ENCODE measurements at places on chromosomes 16 and 17.
A peak's percentile ranks its signal among the peaks of the same experiment; 100 is the strongest.

GRCh38 chr17:29237476-29238132, 9.1 kb upstream of the CRYBA1 start:
- H3K27ac ChIP-seq, result no peak overlapping the region
- no peak overlapping the region for H3K4me3 ChIP-seq
- H3K27me3 ChIP-seq, result no peaks in the 10 kb centered on the region
- peaks cover 19% of the 10 kb centered on the region for H3K4me1 ChIP-seq
- H3K36me3 ChIP-seq, result no peaks in the 10 kb centered on the region
- no peak for DNase-seq

- no peak overlapping the region for H3K4me3 ChIP-seq
- no peak for DNase-seq
- no peak overlapping the region for H3K27ac ChIP-seq
- peaks cover 3% of the 10 kb centered on the region for H3K36me3 ChIP-seq
- peaks cover 6% of the 10 kb centered on the region for H3K4me1 ChIP-seq
Observed at GRCh38 chr17:48568499-48569239, 9.5 kb downstream of the HOXB4 start.

- DNase-seq, result no peak
- no peaks in the 10 kb centered on the region for H3K27me3 ChIP-seq
- H3K27ac ChIP-seq, result no peak overlapping the region
- H3K4me3 ChIP-seq, result no peak overlapping the region
Observed at GRCh38 chr17:57498443-57498842, 242.1 kb downstream of the MSI2 start.

DNA sequence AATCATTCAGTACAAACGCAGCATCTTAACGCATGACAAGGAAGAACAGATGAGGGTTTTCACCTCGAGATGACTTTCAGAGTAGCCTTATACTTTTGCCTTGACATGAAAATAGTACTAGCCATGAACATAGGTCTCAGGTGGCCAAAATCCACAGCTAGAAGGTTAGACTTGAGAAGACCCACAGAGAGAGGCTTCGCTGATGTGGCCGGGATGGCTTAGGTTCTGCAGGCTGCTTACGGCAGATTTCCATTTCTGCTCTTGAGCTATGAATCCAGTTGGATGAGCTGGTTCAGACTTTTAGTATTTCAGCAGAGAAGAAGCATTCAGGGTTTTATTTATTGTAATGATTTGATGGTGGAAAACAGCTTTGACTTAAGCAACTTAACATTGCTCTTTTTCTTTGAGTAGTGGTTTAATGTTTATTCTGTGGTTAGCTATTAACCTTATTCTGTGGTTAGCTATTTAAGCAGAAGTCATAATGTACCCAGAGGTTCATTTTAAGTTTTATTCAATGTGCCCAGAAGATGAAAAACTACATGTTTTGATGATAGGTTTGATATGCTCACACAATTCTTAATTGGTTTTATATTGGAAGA, 7.6 kb downstream of the KRT24 start:
- no peaks in the 10 kb centered on the region for H3K4me1 ChIP-seq
- H3K27me3 ChIP-seq, result peaks cover 46% of the 10 kb centered on the region
- H3K27ac ChIP-seq, result no peak overlapping the region
- H3K36me3 ChIP-seq, result no peaks in the 10 kb centered on the region

- peak overlapping the region; percentile 92 for H3K27ac ChIP-seq
- H3K36me3 ChIP-seq, result peaks cover 51% of the 10 kb centered on the region
- DNase-seq, result peak; percentile 33
- no peaks in the 10 kb centered on the region for H3K27me3 ChIP-seq
Observed at GRCh38 chr17:48908853-48909394, 717 bp downstream of the UBE2Z start.

DNA sequence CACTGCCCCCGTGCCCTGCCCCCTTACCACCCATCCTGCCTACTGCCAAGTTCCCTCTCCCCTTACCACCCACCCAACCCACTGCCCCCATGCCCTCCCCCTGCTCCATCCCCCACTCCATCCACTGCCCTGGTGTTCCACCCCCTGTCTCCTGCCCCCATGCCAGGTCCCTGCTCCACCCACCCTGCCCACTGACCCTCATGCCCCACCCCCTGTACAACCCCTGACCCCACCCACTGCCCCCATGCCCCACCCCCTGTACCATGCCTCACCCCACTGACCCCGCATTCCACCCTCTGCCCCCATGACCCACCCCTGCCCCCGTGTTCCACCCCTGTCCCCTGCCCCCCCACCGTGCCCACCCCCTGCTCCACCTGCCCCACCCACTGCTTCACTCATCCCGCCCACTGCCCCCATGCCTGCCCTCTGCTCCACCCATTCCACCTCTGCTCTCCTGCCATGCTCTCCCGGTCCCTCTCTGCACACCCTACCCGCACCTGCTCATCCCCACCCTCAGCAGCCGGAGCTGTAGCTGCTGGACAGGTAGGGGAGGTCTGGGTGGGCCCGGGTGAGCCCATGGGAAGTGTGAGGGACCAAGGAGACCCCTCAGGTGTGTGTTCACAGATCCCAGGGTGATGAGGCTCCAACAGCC, 7.4 kb upstream of the FN3KRP start:
- no peaks in the 10 kb centered on the region for H3K4me1 ChIP-seq
- no peak overlapping the region for H3K4me3 ChIP-seq
- H3K27ac ChIP-seq, result no peak overlapping the region
- H3K27me3 ChIP-seq, result 0 out of 2 replicates have a peak, but pooled peaks cover 3% of the 10 kb centered on the region
- no peaks in the 10 kb centered on the region for H3K36me3 ChIP-seq

DNA sequence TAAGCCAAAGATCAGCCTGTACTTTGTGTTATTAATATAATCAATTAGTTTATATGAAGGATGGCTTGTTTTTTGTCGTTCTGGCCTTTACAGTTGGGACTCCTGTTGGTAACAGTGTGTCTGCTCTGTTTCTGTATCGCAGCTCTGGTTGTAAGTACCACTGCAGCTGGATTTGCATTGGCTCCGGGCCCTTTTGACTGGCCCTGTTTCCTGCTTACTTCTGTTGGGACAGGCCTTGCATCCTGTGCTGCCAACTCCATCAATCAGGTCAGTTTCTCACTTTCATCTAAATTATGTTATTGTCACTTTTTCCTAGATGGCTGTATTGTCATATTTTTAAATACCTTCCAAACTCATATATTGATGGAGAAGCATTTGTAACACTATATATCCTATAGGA, 32.7 kb downstream of the COX10 start:
- no peak overlapping the region for H3K27ac ChIP-seq
- H3K27me3 ChIP-seq, result no peaks in the 10 kb centered on the region
- no peak for DNase-seq

- H3K36me3 ChIP-seq, result peaks cover 88% of the 10 kb centered on the region
- no peak overlapping the region for H3K4me3 ChIP-seq
- H3K27me3 ChIP-seq, result no peaks in the 10 kb centered on the region
- DNase-seq, result no peak
- no peak overlapping the region for H3K27ac ChIP-seq
- no peaks in the 10 kb centered on the region for H3K4me1 ChIP-seq
Observed at GRCh38 chr17:7511108-7511507, 26.9 kb downstream of the POLR2A start.

- no peaks in the 10 kb centered on the region for H3K27me3 ChIP-seq
- H3K27ac ChIP-seq, result no peak overlapping the region
- H3K4me3 ChIP-seq, result no peak overlapping the region
- no peak for DNase-seq
- peaks cover 9% of the 10 kb centered on the region for H3K4me1 ChIP-seq
Observed at GRCh38 chr17:55463600-55463999, 42.0 kb upstream of the MMD start.

DNA sequence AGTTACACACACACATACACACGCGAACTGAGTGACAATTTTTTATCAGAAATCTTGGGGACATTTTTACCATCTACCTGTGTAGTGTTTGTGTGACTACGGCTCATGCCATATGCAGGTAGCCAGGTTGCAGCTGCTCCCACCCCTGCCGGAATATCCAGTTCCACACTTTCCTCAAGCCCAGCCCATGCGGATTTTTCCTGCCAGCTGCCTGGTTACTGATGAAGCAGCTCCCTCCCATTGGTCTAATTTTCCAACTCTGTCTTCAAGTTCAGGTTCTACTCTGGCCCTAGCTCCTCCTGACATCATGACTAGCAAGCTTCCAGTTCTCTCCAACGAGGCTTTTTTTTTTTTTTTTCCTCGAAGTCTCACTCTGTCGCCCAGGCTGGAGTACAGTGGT, 4.8 kb downstream of the GSG1L2 start:
- H3K27me3 ChIP-seq, result no peaks in the 10 kb centered on the region
- no peaks in the 10 kb centered on the region for H3K36me3 ChIP-seq
- no peak for DNase-seq
- no peak overlapping the region for H3K27ac ChIP-seq

DNA sequence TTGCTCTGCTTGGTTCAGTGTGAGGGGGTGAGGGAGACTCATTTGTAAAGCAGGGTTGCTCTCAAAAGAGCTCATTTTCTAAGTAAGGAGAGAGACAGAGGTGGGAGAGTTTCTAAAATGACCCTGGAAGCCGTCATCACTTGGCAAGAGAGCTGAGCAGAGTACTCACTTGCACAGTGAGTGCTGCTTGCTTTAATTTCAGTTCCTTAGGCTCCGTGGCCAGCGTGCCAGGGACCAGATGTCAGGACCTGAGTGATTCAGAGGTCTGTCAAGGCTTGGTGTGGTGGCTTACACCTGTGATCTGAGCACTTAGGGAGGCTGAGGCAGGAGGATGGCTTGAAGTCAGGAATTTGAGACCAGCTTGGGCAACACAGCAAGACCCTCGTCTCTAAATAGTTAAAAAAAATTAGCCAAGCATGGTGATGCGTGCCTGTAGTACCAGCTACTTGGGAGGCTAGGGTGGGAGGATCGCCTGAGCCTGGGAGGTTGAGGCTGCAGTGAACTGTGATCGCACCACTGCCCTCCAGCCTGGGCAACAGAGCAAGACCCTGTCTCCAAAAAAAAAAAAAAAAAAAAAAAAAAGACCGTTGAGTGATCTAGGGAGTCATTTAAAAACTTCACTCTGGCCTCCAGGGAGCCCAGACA, 10.7 kb downstream of the ZNF205 start:
- no peaks in the 10 kb centered on the region for H3K27me3 ChIP-seq
- no peak overlapping the region for H3K4me3 ChIP-seq
- H3K36me3 ChIP-seq, result peaks cover 31% of the 10 kb centered on the region
- H3K4me1 ChIP-seq, result peaks cover 14% of the 10 kb centered on the region
- no peak overlapping the region for H3K27ac ChIP-seq
- DNase-seq, result no peak

DNA sequence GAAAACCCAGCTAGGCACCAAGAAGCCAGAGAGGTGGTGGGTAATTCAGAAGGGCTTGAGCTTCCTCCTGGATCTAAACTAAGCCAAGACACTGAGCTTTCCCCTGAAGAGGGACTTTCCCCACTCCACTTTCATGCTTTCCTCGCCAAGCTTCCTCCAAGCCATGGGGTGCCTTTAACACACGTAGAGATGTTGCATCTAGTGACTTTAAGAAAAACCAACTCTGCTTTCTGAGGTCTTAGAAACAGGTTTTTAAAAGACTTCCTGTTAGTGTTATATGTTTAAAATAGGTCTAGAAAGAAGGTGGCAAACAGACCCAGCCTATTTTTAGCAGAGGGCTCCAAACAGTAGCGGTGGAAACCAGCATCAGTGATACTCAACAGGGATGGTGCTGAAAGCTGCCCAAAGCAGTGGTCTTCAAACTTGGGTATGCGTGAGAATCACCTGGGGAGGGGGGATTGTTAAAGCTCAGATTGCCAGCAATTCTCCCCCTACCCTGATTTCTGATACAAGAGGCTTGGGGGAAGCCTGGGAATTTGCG, 585.6 kb downstream of the CDH13 start:
- H3K36me3 ChIP-seq, result no peaks in the 10 kb centered on the region
- H3K4me1 ChIP-seq, result no peaks in the 10 kb centered on the region
- H3K27me3 ChIP-seq, result no peaks in the 10 kb centered on the region

- DNase-seq, result no peak
- H3K27ac ChIP-seq, result peak overlapping the region; percentile 54
- H3K27me3 ChIP-seq, result no peaks in the 10 kb centered on the region
- H3K4me3 ChIP-seq, result peak overlapping the region; percentile 59
- H3K36me3 ChIP-seq, result peaks cover 53% of the 10 kb centered on the region
- peaks cover 59% of the 10 kb centered on the region for H3K4me1 ChIP-seq
Observed at GRCh38 chr17:76558198-76559095, 18.6 kb downstream of the PRCD start.

DNA sequence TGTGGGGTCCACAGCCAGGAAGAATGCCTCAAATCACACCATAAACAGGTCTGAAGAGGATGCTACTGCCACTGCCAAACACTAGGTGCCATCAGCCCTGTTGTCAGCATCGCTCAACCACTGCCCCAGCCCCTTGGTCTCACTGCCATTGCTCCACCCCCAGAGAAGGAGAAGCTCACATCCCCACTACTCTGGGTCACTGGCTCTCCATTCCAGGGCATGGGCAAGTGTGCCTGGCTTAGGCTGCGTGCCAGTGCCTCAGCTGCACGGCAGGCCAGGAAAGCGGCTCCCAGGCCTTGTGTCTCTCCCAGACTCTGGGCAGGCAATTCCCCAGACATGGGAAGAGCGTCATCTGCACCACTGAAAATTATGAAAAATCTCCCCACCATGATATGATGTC, 1.2 kb upstream of the IGSF6 start:
- DNase-seq, result no peak
- peaks cover 24% of the 10 kb centered on the region for H3K36me3 ChIP-seq
- H3K27ac ChIP-seq, result no peak overlapping the region
- no peaks in the 10 kb centered on the region for H3K4me1 ChIP-seq
- no peaks in the 10 kb centered on the region for H3K27me3 ChIP-seq

- no peak overlapping the region for H3K4me3 ChIP-seq
- no peak overlapping the region for H3K27ac ChIP-seq
- H3K27me3 ChIP-seq, result peaks cover 52% of the 10 kb centered on the region
- no peak for DNase-seq
- H3K36me3 ChIP-seq, result no peaks in the 10 kb centered on the region
Observed at GRCh38 chr17:58051468-58051867, 31.8 kb upstream of the DYNLL2 start.

- no peak for DNase-seq
- no peak overlapping the region for H3K27ac ChIP-seq
- peaks cover 70% of the 10 kb centered on the region for H3K36me3 ChIP-seq
- H3K4me1 ChIP-seq, result peaks cover 29% of the 10 kb centered on the region
Observed at GRCh38 chr17:63701456-63701820, 1.5 kb upstream of the LIMD2 start.

DNA sequence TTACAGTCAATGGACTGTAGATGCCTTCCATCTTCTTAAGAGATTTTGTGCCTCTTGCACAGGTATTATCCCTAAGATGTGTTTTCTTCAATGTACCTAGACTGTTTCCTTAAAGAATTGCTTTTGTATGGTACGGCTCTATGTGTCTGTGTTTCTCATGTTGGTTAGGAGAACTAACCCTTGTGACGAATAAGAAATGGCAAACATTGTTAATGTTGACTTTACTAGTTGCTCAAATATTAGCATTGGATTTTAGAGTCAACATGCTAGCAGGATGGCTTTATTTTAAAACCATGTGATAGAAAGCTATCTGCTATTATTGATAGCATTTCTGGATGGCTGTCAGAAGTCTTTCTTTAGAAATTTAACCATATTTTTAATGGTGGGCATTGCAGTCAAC, 34.5 kb downstream of the WWOX start:
- no peaks in the 10 kb centered on the region for H3K27me3 ChIP-seq
- H3K4me1 ChIP-seq, result no peaks in the 10 kb centered on the region
- no peak for DNase-seq
- no peaks in the 10 kb centered on the region for H3K36me3 ChIP-seq
- H3K4me3 ChIP-seq, result no peak overlapping the region
- H3K27ac ChIP-seq, result no peak overlapping the region

- peak; percentile 89 for DNase-seq
- H3K27ac ChIP-seq, result peak overlapping the region; percentile 76
Observed at GRCh38 chr17:57440522-57441269, 184.4 kb downstream of the MSI2 start.

All from SJSA1 (cell line).